ENCODE measurements at places on chromosomes 11 and 22.

- peak; percentile 70 for DNase-seq
Measured at GRCh38 chr11:696955-697491, 1.4 kb downstream of the TMEM80 start.

DNA sequence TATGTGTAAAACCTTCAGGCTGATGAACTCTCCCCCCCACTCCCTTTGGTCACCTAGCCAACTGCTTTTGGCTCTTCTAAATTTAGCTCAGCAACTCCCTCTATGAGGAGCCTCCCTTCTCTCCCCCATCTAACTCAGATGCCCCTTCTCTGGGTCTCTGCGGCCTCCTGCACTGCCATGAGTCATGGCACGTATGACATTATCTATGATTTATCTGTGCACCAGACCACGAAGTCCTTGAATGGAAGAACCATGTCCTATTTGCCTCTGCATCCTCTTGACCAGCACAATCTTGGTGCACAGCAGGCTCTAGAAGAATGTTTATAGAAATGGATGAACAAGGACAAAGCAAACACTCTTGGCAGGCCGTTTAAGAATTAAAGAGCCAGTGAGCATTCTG is 46.0 kb downstream of the RPL27A start:
- peak; percentile 43 for DNase-seq

DNA sequence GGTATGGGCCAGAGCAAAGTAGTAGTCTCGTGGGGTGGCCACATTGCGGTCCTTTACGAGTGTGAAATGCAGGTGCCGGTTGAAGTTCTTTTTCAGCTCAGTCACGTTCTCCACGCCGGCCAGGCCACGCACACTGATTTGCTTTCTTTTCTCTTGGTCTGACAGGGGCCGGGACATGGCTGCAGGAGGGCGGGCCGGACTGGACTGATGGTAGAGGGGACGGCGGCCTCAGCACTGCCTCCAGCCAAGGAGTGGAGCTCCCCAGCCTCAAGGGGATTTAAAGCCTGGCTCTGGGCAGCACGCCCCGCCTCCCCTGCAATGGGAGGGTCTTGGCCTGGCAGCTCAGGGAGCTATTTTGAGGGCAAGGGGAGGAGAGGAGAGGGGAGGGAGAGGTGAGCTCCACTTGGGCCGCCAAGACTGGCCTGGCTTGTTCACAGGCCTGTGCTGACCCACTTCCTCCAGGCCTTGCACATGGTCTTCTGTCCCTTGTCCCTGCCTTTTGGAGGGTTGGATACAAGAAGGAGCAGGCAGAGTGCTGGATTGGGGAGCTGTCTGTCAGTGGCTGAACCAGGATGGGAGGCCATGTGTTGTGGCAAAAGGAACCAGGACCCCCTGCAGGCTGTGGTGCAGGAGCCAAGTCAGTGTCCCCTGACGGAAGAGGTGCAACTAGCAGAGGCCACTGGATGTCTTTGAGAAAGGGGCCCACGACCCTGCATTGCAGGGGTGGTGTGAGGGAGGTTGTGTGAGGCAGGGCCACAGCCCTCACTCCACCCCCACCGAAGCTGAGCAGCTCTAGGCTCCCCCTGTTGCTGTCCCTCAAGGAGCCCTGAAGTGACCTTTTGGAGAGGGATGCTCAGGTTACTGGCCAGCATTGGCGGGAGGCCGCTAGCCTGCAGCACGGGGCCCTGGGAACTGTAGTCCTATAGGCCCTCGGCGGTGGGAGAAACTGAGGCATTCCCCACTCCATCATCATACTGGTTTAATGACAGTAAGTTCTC is at the start of gene PYGM:
Gene PYGM, minus strand, starts transcription at position 253 of the 998 bp plus-strand sequence. Its CDS starts 76 bp downstream, at position 177.
- peak; percentile 16 for DNase-seq

GRCh38 chr11:15875943-15876342 is 480.4 kb downstream of the SOX6 start:
- DNase-seq = no peak

DNA sequence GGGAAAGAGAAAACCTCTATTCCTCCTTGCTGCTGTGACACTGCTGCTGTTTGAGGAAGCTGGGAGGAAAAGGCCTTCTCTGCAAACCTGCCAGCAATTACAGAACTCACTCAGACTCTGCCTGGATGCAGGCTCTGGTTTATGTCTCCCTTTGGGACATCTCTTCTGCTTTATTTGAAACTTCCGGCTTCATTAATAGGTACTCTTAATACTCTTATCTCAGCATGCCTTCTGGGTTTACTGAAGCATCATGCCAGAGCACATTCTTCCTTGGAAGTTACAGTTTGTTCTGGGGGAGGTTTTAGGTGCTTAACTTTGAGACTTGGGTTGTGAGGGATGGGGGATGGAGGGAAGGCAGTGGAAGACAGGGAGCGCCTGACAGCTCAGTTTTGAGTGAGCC is 79.9 kb downstream of the NAV2 start:
- DNase-seq = no peak

DNA sequence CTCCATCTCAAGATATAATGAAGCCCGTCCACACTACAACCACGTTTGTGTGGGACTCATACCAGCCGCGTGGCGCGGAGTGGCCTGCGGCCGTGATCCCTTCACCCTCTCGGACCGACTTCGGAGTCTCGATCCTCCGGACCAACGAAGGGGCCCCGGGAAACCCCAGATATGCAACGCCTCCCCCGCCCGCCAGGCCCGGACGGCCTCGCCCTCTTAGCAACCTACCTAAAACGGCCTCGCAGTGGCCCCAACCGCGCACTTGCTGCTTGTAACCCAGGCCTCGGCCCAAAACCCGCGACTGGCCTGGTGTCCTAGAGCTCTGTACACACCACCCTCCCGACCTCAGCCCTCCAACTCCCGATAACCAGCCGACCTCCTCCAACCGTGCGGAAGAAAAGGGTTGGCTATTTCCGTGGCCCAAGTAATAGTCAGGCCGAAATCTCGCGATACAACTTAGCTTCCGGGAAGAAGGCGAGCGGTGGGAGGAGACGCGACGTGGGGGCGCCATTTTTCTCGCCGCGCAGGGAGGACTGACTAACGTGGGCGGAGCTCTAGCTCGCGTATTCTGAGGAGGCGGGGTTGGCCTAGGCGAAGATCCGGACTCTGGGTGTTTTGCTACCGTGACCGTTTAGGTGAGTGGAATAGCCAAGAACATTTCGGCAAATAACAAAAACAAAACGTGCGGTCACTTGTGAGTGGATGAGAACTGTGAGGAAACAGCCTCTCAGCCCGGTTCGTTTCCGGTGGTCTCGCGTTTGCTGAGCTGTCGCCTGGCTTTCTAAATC is at the start of the genes C11orf54 and TAF1D:
Gene C11orf54, plus strand, starts transcription at position 579 of the 788 bp plus-strand sequence. CDS start 5,722 bp downstream, outside the sequence.
Gene TAF1D, minus strand, starts transcription at position 402 of the 788 bp plus-strand sequence. CDS start 2,191 bp downstream, outside the sequence.
- DNase-seq = peak; percentile 95

DNA sequence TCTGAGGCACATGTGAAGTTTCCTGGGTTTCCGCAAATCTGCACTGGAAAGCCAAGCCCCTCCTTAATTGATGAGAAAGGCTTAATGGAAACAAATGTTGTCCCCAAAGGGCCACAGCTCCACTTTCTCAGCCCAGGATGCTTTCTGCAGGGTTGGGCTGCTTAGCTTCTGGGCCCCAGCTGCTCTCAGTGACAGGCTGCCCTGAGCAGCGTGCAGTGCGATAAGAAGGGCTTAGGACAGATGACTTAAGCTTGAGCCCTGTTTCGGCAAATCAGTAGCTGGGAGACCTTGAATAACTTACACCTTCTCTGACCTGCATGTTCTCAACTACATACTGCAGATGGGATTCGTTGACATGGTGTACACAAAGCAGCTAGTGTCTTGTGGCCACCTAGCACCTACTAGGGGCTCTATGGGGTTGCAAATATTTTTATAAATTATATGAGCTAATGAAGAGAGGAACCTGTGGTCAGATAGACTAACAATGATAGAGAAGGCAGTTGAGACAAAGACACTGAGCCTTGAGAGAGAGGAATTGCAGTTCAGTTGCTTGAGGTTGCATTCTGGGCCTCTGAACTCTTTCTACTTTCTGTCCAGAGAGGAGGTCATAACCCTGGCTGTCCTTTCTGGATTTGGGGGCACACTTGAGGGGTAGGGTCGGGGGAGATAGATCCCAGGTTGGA is 11.5 kb downstream of the STX3 start:
- DNase-seq = no peak

- peak; percentile 92 for DNase-seq
Measured at GRCh38 chr11:6419009-6419631, at the start of gene APBB1. TSS of gene APBB1 (minus strand) at chr11:6419094. CDS start at chr11:6411347, 7,747 bp downstream.

DNA sequence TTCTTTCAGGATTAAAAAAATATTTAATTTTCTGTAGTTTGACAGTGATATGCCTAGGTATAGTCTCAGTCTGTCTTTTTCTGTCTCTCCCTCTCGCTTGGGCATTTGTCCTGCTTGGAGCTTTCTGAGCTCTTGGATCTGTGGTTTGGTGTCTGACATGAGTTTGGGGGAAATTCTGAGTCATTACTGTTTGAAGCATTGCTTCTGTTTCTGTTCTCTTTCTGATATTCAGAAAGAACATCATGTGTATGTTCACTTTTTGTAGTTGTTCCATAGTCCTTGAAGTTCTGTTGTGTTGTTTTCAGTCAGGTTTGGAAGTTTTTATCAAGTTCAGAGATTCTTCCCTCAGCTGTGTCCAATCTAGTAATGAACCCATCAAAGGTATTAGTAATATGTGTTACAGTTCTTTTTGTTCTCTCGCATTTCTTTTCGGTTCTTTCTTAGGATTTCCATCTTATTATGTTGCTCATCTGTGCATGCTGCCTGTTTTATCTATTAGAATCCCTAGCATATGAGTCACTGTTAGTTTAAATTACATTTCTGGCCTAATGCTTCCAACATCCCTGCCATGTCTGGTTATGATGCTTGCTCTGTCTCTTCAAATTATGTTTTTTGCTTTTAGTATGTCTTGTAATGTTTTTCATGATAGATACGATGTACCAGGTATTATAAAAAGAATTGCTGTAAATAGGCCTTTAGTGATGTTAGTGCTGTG is 48.4 kb downstream of the DDX10 start:
- DNase-seq = no peak

DNA sequence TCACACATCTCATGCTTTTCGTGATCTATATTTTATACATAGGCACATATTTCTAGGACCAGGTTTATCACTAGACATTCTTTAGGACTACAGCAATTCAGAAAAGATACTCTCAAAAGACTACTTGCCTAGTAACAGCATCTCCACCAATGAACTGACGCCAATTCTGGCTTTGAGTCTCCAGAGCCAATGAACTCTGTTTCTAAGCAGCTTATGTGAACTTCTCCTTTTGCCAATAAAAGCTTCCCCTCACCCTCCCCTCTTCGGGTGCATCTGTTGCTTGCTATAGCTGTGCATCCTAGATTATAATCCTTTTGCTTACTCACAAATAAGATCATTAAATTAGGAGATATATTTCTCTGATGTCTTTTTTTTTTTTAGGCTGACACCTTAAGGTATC is 11.4 kb upstream of the ANKK1 start:
- no peak for DNase-seq

DNA sequence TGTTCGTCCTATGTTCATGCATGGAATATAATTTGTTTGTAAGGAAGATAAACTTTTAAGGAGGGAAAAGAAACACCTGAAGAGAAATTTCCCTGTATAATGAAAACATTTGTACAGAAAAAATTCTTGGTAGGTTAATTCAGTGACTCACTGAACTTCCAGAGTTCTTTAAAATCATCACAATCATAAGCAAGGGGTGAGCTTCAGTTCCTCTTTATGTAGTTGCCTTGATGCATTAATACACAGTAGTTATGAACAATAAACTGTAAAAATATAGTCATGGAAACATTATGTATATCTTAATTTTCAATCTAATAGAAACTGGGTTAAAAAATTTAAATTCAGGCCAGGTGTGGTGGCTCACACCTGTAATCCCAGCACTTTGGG is 1.1 kb upstream of the C11orf65 start:
- no peak for DNase-seq

DNA sequence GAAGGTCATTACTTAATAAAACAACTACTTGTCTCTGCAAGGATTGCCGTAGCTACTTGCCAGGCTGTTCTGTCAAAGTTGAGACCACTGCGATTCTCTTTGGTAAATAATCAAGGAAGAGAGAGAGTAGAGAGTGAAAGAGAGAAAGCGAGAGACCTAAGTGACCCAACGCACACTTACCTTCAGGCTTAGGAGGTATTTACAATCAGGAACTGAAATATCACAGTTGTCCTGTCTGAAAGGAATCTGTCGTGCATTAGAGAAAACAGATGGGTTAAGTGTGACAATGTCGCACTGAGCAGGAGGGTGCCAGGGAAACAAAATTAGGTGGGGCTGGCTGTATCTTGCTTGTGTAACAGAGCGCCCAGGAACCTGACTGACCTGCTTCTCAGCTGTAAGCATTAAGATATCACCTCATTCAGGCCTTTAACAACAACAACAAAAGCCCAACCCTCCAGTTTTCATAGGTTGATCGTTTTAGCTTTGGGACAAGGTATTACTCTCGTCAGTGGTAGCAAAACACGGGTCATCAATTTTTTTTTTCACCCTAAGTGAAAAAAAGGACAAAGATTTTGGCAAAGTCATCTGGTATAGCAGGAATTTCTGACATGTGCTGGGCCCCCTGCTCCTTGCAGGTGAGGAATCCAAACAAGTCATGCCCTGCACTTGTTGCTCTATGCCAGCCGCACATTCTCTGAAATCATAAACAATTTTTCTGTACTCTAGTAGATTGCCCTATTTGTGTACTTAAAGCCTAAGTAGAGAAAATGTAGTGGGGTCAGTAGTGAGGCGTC is at the start of gene MUC15:
Gene MUC15, minus strand, starts transcription at position 403 of the 794 bp plus-strand sequence. CDS start 5,169 bp downstream, outside the sequence.
- DNase-seq = no peak

- no peak for DNase-seq
Measured at GRCh38 chr11:108847298-108847990, 182.6 kb downstream of the DDX10 start.

- DNase-seq = no peak
Measured at GRCh38 chr11:43746670-43747069, 66.1 kb downstream of the HSD17B12 start.
